ENCODE measurements at places on chromosomes 3 and 15.

DNA sequence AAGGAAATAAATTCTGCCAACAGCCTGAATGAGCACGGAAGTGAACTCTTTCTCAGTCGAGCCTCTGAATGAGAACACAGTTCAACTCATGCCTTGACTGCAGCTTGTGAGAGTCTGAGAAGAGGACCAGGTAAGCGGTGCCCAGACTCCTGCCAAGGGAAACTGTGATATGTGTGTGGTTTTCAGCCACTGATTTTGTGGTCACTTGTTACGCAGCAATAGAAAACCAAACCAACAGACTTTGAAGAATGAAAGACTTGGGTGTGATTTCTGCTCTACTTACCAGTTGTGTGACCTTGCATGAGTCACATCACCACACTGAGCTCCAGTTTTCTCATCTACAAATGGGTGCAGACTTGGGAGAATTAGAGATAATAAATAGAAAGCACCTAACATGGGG, 30.6 kb upstream of the FAM107A start:
- no peak for DNase-seq

DNA sequence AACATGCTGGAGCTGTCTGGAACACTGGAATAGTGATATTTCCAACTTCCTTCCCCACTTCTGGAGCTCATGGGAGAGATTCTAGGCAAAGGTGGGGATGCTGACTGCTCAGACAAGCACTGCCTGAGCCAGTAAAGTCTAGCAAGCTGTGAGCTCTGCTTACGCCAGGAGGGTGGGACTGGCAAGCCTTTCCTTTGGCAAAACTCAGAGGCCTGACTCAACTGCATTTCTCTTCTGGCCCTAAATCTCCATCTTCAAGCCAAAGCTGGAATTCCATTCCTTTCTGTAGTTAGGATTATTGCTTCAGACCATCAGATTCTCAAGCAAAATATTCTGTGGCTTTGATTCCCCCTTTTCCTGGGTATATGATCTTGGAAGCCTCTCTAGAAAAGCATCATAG, 20.3 kb upstream of the EPB42 start:
- DNase-seq: no peak

DNA sequence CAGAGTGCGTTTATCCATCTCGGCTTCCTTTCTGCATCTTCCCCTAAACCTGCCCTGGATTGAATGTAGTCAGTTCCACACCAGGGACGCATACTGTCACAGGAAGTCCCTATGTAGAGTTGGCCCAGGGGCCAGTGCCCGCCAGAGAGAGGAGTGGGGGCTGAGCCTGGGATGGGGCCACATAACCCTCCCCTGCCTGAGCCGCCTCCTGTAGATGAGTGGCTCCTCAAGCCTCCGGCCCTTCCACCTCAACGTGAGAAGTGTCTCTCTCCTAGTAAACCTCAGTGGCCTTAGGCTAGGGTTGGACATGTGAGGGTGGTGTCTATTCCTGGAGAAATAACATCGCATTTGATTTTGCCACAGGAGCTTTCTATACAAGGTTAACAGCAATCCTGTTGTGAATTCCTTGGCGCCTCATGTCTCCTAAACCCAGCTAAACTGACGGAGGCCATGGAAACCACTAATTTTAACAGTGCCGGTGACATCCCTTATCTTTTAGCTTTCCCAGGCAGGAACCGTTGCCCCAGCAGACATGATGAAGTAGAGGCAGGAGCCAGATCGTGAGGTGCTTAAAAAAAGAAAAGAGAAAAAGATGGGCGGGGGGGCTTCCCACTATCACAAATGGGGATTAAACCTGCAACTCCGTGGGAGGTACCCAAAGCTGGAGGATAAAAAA, 171.1 kb downstream of the CHDH start:
- DNase-seq: no peak

GRCh38 chr15:100665570-100665969, 63.2 kb downstream of the ASB7 start:
- DNase-seq: no peak

GRCh38 chr3:98563661-98564281, 29.6 kb downstream of the CPOX start:
- DNase-seq: no peak

- no peak for DNase-seq
These were observed 27.4 kb upstream of the FAM174B start for GRCh38 chr15:92682741-92683510.

GRCh38 chr3:156519758-156520162, 35.2 kb downstream of the SSR3 start:
- no peak for DNase-seq

GRCh38 chr3:184050217-184050847, 2.5 kb upstream of the HTR3C start:
- no peak for DNase-seq

- no peak for DNase-seq
These were observed 57.9 kb downstream of the TCAIM start for GRCh38 chr3:44396200-44397171.

GRCh38 chr3:45917146-45917898, 25.9 kb upstream of the CXCR6 start:
- no peak for DNase-seq

DNA sequence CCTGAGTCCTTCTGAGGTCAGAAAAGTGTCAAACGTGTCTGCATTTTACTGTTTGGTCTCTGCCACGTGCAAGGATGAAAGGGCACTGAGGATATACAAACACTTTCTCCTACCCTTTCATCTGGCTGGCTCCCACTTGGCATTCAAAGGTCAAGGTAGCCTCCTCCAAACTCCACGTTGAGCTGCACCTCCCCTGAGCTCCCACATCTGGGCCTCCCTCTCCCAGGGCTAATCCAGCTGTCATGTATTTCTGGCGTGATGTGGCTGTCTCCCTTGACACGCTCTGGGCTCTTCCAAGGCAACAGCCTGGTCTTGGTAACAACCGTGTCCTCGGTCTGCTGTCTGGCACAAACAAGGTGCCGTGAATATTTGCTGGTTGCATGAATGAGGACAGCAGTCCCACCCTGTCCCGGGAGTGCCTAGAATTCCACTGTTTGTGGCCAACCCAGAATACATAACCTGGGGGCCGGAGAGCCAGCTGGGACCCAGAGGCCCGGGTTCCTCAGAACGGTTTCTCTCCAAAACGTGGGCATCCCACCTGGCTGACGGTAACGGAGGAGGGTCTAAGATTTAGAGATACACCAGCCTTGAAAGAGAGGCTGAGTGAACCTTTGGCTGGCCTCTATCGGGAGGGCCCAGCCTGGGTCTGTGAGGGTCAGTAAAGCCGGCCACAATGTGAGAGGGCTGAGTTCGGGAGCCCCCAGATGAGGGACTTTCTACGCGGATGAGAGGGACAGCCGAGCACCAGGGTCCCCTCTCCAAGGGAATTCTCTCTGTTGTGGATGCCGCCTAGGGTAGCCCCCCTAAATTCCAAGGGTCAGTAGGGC, 767 bp downstream of the GLT8D1 start:
- DNase-seq: no peak

DNA sequence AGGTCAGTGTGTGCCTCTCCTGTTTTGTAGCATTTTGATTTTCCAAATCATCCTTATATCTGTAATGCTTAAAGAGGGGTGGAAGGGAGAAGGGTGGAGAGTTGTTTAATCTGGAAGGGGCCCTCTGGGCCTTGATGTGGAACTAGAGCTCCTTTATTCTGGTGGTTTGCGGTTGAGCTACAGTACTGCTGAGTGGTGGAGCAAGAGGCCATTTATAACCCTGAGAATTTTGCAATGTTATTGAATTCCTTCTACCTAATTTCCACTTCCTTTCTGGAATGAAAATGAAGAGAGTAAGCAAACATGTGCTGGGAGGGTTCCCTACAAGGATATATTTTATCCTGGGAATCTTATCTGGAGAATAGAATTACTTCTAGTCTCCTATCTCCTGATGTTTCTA, 35.3 kb upstream of the TUBGCP5 start:
- no peak for DNase-seq

GRCh38 chr15:25673351-25673750, 189.8 kb downstream of the ATP10A start:
- DNase-seq: no peak

GRCh38 chr3:22893101-22893500, 310.0 kb upstream of the UBE2E2 start:
- DNase-seq: no peak

DNA sequence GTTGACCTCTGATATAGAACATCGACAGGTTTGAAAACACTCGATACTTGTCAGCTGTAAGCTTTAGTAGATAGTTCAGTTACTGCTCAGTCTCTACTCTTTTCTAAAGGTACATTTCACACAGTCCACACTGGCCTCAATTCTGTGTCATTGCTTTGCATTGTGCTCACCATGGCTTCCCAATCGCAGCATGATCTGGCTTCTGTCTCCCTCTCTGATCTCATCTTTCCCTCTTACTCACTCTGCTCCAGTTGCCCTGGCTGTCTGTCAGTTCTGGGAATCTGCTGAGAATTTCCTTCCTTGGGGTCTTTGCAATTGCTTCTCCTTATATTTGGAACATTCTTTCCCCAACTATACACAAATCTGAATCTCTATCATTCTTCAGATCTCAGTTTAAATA, 80.6 kb downstream of the GTF2E1 start:
- DNase-seq: no peak

- DNase-seq: no peak
These were observed 169.5 kb downstream of the TNIK start for GRCh38 chr3:171290680-171291079.

DNA sequence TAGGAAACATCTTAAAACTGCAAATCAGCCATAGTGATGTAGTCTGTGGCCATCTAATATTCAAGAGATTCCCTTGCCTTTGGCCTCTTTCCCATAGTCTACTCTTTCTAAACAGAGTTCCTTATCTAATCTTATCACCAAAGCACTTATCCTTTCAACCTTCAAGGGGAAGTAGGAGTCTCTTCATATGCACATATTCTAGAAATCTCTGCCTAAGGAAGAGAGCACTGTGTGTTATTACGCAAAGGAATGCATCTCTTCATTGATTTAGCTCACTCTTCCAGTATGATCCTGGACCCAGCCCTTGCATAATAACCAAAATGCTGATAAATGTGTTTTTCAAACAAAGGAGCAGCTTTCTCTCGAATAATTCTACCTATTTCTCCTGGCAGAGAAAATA, 253.7 kb upstream of the TPRG1 start:
- DNase-seq: no peak

GRCh38 chr3:3675801-3676200, 123.4 kb upstream of the LRRN1 start:
- no peak for DNase-seq

DNA sequence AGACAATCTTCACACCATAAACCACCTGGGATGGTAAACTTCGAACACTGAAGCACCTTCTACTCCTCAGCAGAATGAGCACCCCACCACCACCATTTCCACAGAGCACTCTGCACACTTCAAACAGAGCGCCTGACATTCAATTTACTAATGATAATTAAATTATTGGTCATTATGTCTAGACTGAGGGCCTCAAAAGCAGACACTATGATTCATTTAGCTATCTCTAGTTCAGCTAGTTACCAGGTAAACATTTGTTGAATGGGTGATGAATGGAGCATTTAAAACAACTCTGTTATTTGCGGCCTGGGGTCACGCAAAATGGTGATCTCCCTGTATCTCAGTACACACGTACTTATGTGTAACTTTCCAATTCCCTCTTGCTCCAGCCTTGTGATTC, 40.9 kb downstream of the ACAP2 start:
- DNase-seq: no peak

DNA sequence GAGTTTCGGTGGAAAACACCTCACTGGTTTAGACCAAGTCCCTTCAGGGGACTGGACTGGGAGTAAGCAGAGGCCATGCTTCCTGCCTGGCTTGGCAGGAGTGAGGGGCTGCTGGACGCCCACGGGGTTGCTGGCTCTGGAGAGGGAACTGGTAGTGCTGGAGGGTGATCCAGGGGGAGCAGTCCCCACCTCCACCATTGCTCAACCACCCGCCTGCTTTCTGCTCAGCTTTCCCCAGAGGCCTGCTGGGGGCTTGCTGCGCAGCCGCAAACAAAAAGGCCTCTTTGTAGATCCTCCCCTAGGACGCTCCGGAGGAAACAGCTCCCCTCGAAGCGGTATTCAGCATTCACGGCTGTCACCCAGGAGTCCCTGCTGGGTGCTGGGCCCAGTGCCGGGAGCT, 33.5 kb downstream of the EBLN2 start:
- no peak for DNase-seq

- no peak for DNase-seq
These were observed 32.4 kb downstream of the MEGF11 start for GRCh38 chr15:66221126-66221525.

- DNase-seq: no peak
These were observed 5.1 kb upstream of the FLNB start for GRCh38 chr3:58003093-58003492.

DNA sequence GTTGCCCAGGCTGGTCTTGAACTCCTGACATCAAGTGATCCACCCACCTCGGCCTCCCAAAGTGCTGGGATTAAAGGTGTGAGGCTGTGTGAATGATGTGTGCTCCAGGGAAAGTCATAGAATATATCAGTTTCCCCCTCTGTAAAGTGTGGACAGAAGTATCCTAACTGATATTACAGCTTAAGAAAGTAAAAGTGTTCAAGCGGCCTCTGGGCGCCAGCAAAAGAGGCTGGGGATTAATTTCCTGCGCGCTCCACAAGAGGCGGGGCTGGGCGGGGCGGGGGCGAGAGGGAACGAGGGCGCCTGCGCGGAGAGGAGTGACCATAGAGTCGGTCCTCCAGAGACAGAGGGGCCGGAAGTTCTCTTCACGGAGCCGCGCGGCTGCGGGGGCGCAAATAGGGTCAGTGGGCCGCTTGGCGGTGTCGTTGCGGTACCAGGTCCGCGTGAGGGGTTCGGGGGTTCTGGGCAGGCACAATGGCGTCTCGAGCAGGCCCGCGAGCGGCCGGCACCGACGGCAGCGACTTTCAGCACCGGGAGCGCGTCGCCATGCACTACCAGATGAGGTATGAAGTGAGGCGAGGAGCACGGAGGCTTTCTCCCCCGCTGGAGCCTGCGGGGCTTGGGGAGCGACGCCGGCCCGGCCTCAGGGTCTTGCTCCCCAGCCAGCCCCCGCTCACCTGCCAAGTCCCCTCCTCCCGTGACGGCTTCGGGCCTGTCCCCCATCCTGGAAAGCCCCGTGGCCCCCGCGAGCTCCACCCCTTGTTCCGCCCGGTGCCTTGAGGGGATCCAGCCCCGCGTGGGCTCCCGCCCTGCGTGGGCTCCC, at the start of gene JAGN1:
Gene JAGN1, plus strand, starts transcription at position 362 of the 823 bp plus-strand sequence. Its CDS starts 113 bp downstream, at position 475.
- DNase-seq: peak; percentile 62

GRCh38 chr15:55060836-55061235, 135.9 kb downstream of the RSL24D1 start:
- DNase-seq: no peak

DNA sequence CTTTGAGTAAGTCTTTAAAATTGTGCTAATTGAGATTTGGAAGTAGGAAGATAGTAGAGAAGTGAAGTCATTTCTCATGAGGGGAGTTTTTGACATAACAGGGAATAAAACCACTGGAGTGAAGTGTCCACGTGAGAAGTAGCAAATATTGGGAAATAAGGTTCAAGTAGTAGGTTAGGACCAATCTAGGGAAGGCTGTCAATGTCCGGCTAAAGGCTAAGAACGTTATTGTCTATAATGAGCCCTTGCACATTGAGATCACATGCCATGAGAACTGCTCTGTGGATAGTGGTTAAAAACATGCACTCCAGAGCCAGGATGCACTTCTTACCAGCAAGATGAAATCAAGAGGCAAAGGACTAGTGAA, 459.9 kb upstream of the TPRG1 start:
- DNase-seq: no peak

Data from AG04450 (cell line).